Ascending aorta (tissue), 2 donors: ENCODE measurements at places on chromosomes 12 and 14.

DNA sequence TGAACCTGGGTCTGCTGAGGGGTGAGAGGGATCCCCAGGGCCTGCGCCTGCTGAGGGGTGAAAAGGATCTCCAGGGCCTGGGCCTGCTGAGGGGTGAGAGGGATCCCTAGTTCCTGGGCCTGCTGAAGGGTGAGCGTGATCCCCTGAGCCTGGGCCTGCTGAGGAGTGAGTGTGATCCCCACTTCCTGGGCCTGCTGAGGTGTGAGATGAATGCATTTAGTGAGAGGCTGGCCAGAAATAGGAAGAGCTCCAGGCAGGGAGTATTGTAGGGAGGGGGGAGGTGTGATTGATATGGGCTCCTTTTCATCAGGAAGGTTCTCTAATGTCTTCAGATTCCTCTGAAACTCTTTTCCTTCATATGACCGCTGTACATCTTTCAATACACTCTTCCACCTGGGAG is 43.0 kb downstream of the FAM186A start:
- no peak for DNase-seq

- DNase-seq = no peak
Observed at GRCh38 chr14:35991356-35991755, 165.2 kb downstream of the BRMS1L start.

- no peak for DNase-seq
Observed at GRCh38 chr14:98298481-98299244, 973.3 kb downstream of the BCL11B start.

GRCh38 chr12:130280231-130280630 is 57.5 kb upstream of the PIWIL1 start:
- no peak for DNase-seq

DNA sequence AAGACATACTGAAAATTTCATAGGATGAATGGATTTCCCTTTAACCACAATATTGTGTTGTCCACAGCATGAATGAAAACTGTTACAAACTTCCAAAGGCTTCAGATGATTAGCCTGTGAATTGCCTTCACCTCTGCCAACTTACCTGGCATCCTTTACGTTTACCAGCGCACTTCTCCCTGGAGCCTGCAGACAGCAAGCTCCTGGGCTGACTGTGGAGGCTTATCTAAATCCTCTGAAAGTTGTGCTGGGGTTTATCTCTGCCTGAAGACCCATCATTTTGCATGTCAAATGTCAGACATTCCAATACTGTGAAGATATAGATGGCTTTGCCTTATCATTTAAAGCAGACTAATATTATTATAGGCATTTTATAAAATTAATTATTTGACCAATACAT is 403.0 kb downstream of the SYT1 start:
- DNase-seq = no peak

- no peak for DNase-seq
Observed at GRCh38 chr14:77151918-77152588, 10.5 kb upstream of the ZDHHC22 start.

DNA sequence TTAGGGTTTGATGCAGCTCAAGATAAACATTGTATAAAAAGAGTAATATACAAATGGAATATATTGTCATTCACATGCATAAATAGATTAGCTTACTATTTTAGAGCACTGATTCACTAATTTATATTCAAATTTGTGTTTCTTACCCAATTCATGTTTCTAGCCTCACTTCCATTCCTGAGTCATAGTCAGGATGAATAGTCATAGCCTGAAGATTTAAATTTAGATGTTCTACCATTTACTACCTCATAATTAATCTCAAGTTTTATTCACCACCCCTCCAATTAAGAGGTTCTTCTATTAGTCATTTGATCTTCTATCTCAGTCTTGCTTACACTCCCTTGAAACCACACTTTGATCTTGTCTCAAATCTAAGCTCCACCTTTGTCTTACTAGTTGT is 38.7 kb downstream of the ANO4 start:
- no peak for DNase-seq

- DNase-seq = peak; percentile 20
Observed at GRCh38 chr14:58239244-58240195, 5.1 kb upstream of the PSMA3 start.

GRCh38 chr12:67826946-67827720 is 162.1 kb upstream of the IFNG-AS1 start:
- DNase-seq = no peak

DNA sequence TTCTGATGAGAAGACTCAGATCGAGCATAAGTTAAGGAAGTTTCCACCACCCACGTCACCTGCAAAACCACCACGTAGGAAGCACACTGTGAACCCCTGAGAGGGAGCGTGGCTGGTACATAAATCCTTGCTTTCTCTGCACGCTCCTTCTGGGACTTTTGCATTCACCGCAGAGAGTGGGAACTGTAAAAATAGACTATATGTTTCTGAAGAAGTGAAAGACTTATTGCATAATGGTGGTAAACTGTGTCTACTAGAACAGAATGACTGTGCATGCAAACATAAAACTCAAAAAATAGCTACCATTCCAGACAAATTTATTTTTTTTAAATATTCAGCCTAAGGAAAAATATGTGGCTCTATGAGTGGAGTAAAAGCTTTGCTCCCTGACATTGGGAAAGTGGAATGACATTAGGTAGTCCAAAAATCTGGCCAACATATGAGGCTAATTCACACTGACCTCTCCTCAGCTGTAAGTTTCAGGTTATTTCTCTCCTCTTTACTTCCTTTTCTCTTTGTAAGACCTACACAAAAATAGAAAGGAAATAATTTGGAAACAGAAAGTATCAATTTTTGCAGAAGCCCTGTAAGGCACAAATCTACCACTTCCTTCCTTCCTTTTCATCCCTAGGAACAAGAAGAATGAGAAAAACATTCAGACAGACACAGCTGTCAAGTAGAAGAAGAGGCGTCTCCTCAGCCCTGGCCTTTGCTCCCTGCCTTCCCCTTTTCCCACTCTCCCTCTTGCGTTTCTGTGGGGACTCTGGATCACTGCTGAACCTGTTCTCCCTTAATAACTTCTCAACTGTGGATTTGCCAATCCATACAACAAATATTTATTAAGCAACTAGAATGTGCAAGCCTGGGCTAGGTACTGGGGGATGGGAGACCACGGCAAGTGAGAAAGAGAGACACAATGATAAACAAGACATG is 264.3 kb upstream of the FOXN3 start:
- no peak for DNase-seq

DNA sequence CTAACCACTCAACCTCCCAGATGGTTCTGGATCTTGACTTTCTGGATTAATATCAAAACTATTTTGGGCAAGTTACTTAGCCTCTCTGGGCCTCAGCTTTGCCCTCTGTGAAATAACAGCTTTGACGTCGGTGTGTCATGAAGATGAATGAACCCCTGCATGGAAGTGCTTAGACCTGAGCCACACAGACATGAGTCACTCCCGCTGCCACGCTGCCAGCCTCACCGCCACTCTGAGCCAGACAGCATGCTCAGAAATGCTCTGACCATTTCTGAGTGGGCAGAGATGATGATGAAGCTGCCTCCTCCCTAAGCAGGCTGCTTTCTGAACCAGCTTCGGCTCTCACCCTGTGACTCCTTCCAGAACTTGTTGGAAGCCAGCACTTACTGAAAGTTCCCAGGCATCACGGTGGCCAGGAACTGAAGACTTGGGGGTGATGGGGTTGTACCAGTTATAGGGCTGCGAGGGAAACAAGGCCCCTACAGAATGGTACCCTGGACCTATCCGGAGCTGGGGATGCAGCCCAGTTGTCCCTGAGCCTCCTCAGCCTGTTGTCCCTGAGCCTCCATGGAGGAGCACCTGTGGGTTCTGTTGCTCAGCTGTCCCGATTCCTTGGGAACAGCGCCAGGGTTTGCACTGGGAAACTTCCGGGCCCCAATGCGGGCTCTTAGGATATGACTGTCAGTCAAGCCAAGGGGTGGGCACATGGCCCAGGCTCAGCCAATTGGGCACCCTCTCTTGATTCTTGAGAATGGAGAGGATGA is 2.0 kb upstream of the CCDC197 start:
- DNase-seq = peak; percentile 96

DNA sequence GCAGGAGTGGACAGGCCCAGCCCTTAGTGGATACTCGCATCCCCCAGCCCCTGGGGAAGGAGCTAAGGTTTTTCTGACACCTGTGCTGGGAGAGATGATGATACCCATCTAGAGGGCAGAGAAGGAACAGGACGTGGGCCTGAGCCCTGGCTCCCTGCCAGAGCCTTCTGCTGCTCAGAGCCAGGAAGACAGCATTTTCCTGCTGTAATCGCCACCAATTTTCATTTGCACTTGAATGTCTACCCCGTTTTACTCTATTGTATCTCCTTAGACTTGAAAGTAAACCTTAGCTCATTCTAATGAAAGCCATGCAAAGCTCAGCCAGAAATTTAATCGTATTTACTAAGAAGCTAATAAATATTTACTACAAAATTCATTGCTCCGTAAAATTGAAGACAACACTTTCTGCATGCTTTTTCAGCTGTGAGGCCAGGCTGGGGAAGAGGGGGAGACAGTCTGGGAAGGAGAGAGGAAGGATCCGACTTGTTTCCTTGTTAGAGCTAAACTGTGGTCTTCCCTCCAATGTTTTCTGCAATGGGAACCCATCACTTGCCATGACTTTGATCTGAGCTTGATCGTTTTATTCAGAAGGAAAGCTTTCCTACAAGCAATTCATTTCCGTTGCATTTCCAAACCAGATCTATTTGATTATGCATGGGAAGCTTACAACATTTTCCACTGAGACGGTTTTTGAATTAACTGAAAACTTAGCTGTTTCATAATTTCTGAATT is 17.6 kb upstream of the TRAF3 start:
- no peak for DNase-seq

- DNase-seq = no peak
Observed at GRCh38 chr14:59202031-59202430, 13.6 kb downstream of the DAAM1 start.

- no peak for DNase-seq
Observed at GRCh38 chr12:3236345-3237187, 159.4 kb downstream of the TSPAN9 start.

DNA sequence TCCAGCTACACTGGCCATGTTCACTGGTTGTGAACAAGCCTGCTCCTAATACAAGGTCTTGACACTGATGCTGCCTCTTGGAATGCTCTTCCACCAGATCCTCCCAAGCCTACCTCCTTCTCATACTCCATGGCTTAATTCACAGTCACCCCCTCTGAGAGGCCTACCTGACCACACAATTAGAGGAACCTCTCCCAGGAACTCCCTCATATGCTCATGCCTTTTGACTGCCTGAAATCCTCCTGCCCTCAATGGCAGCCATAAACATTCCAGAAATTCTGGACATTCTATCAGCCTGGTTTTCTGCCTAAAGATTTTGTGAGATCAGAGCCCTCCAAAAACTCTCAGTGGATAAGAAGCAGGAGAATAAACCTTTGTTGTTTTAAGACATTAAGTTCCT is 340.2 kb downstream of the C12orf75 start:
- no peak for DNase-seq
